ENCODE measurements at places on chromosomes 5 and 9. TPM values are rescaled to one million over a fixed set of nuclear protein-coding genes. Genes with fewer than 3 reads are reported as not detected.
A peak's percentile ranks its signal among the peaks of the same experiment; 100 is the strongest.

DNA sequence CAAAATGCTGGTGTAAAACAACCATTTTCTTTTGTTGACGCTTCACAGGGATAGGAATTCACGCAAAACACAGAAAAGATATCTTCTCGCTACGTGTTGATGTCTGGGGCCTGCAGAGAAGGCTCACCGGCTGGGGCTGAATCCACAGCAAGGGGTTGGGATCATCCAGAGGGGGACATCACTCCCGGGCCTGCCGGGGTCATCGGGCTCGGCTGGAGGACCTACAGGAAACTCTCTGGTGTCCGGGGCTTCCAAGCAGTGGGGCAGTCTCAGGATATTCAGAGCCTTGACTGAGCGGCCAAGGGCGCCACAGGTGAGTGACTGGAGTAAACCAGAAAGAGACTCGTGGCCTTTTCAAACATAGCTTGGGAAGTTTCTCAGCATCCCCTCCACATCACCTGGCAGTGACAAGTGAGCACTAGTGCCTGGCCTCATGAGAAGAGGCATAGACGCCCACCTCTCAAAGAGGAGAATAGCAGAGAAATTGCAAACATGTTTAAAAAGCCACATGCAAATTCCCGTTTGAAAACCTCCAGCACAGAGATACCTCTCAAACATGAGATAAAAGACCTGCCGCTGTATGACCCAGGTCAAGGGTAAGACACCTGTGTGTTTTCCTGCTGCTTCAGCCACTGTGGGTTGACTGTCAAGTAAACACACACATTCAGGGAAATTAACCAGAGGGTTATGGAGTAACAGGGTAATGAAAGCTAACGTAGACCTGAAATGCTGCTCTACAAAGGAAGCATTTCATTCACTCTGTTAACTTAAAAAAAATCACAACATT lies 50.8 kb upstream of the SIMC1 start:
- no peak for DNase-seq

The FSD1L gene
- 6.4 TPM for total RNA-seq

The PDLIM4 gene
- 66.3 TPM for total RNA-seq

DNA sequence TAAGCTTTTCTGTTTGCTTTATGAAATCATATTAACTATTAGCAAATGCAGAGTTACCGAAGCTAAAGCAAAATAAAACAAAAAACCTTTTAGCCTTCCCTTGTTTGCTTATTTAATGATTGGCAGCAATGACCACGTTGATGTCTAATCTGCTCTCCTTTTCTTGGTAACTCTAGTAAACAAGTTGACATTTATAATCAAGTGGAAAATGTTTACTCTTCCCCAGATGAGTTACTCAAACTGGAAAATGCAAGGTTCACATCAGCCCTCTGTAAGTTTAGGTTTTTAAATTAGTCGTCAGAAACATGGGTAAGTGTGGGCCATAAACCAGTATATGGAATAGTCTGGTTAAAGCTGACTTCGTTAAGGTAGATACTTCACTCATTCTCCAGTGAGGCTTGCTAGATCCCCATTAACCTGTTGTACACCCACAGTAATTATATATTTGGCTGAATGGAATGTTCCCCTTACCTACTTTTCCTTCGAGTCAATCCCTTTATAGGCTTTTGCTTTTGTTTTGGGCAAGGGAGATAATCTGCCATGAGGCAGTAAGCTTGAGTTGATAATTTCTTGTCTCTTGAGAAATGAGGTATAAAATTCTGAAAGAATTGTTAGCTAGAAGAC lies 100.9 kb downstream of the GDNF start:
- DNase-seq, result no peak

DNA sequence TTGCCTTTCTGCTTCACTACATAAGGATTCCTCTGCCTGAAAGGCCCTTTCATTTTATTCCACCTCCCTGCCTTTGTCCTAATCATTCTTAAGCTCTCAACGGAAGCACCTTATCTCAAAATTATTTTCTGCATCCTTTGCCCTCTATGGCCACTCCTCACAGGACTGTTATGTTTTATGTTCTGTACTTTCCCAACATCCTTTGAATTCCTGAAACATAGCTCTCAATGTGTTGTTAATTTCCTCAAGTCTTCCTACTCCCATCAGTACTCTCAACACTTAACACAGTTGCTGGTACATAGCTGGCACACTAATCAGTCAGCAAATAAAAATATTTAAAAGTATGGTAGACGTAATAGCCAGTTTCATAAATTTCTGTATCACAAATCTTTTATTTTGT lies 193.0 kb downstream of the RFX3 start:
- no peak for DNase-seq

The DAPK1 gene
- 62.0 TPM for total RNA-seq

- no peak for DNase-seq
These were observed 4.7 kb upstream of the PTGS1 start for GRCh38 chr9:122366074-122366660.

The C5orf63 gene
- 6.8 TPM for total RNA-seq

DNA sequence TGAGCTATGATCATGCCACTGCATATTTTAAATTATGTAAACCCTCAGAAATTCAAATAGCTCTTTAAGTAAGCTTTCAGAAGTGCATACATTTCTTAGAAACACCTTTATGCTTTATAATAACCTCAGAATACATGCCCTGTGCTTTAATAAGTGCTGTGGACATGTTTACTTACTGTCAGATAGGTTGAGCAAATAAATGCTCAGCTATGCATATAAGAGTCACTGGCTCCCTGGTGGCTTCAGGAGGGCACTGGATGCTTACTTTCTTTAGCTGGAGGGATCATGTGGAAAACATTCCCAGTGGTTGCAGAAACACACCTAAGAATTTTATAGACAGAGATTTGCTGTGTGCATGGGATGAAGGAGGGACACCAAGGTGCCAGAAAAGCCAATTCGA lies 74.4 kb downstream of the PDE6A start:
- DNase-seq, result no peak

DNA sequence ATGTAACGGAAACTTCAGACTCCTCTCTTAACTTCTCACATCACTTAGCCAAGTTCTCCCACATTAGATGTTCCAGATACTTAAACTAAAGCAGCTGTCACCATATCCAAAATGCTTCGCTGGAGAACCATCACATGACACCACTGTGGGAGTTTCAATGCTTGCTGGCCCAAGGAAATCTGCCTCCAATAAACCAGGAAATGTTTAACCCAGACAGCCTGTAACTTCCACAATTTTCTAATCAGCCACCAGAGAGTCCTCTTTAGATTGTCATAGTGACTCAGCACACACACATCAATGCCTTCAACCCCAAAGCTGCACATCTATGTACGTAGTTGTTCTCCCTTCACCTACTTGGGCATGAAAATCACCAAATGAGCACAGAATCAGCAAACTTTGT lies 118.7 kb downstream of the LPAR1 start:
- DNase-seq, result no peak

The ZDHHC11B gene
- not detected for total RNA-seq

The DAB2 gene
- total RNA-seq, result 19.1 TPM

GRCh38 chr5:79133657-79134451 lies 22.2 kb downstream of the BHMT start:
- peak; percentile 89 for DNase-seq

DNA sequence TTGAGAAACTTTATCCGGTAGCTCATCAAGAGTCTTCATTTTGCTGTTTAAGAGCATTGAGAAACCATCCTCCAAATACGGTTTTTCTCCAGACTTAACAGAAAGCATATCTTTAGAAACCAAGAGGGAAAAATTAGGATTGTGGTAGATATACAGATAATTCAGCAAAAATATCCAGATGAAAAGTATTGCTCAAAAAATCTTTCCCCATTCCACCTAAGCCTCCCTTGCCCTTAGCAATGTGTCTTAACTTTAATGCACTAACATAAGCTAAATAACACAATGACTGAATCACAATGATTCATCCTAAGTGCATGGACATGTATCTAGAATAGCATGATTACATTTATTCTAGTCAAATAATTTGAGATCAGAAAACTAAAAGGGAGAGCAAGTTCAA lies 130.3 kb upstream of the TARS1 start:
- no peak for DNase-seq

DNA sequence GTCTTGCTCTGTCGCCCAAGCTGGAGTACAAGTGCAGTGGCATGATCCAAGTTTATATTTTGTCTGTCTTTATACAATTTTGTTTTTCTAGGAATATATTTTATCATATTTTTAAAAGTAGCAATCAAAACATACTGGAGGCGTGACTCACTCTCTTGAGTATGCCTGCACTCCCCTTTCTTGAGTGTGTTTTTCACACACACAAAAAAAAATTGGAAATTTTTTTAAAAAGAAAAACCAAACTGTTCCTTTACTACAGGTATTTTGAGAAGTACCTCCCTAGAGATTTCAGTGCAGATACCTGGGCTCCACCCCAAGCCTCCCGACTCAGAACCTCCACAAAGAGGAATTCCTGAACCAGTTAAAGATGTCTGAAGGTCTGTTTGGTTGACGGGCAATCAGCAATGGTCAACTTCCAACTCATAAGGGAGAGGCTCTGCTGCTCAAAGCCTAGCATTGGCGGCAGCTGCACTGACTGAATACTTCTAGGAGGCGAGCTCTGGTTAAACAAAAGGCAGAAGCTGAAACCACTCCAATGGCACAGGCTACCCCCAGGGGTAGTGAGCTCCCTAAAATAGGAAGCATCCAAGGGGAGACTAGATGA lies 27.4 kb downstream of the PDE6A start:
- no peak for DNase-seq

GRCh38 chr9:76658510-76659231 lies 105.6 kb upstream of the PCA3 start:
- no peak for DNase-seq

GRCh38 chr5:78509884-78510769 lies 138.4 kb downstream of the LHFPL2 start:
- DNase-seq, result no peak

DNA sequence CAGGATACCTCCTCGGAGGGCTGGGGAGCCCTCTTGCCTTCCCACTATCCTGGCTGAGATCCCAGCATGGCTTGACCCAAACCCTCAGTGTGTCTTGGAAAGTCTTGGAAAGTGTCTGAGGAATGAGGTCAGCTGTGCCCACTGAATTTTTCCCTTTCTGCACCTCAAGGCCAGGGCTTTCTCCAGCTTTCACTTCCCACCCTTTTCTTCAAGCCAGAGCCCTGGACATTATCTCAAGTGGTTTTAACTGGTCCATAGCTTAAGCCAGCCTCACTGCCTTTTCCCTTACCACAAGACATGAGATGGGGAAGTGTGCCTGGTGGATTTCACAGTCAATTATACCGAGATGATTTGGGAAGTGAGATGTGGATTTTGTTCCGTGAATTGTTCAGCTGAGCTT lies 35.7 kb upstream of the LHX2 start:
- no peak for DNase-seq

The MARVELD2 gene
- 0.28 TPM for total RNA-seq

GRCh38 chr5:1363160-1363559 lies 18.3 kb upstream of the CLPTM1L start:
- no peak for DNase-seq

GRCh38 chr5:132275367-132276220 lies 18.1 kb downstream of the PDLIM4 start:
- DNase-seq, result no peak

The CORO2A gene
- total RNA-seq, result 0.55 TPM

GRCh38 chr5:81044868-81045267 lies 84.7 kb downstream of the RASGRF2 start:
- DNase-seq, result no peak

The ANKDD1B gene
- total RNA-seq, result not detected

The IFNA21 gene
- total RNA-seq, result not detected

The LCN12 gene
- total RNA-seq, result not detected

The PRRC2B gene
- total RNA-seq, result 173 TPM

- no peak for DNase-seq
These were observed 16.4 kb upstream of the OMD start for GRCh38 chr9:92440751-92441046.
